Heart right ventricle (tissue), 16 donors: ENCODE measurements at places on chromosomes 1 and 21.

DNA sequence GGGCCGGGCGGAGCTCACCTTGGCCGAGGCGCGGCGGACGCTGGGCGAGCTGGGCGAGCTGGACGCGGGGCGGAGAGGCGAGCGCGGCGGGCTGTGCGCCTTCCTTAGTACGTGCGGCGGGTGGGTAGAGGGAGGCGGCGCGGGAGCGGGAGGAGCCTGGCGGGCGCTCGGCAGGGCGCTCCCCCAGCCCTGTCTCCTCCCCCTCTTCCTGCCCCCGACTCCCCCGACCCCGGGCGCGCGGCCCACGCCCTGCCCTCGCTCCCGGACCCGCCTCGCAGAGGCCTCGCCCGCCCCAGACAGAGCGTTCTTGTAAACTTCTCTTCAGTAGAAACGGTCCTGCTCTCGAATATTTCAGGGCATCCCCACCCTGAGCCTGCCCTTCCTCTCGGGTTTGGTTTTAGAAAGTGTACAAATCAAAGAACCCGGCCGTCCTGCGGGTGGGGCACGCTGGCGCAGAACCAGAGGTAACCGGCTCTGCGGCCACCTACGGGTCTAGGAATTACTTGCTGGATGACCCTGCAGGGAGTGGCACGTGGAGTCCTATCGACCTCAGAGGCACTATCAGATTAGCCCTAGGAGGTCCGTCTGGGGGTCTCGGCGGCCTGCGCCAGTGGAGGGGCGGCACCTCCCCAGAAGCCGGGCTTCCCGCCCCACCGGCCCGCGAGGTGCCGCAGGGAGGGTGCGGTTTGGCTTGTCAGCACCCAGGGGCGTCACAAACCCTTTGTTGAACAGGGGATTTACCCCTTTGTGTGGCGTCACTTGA is at the start of gene S100A10:
Gene S100A10 (minus strand): TSS at position 126 of the 763 bp plus-strand sequence. CDS start 7,629 bp downstream, outside the sequence.
- DNase-seq = peak; percentile 88

- DNase-seq = no peak
Observed at GRCh38 chr1:27237112-27237511, 2.7 kb downstream of the WDTC1 start.

DNA sequence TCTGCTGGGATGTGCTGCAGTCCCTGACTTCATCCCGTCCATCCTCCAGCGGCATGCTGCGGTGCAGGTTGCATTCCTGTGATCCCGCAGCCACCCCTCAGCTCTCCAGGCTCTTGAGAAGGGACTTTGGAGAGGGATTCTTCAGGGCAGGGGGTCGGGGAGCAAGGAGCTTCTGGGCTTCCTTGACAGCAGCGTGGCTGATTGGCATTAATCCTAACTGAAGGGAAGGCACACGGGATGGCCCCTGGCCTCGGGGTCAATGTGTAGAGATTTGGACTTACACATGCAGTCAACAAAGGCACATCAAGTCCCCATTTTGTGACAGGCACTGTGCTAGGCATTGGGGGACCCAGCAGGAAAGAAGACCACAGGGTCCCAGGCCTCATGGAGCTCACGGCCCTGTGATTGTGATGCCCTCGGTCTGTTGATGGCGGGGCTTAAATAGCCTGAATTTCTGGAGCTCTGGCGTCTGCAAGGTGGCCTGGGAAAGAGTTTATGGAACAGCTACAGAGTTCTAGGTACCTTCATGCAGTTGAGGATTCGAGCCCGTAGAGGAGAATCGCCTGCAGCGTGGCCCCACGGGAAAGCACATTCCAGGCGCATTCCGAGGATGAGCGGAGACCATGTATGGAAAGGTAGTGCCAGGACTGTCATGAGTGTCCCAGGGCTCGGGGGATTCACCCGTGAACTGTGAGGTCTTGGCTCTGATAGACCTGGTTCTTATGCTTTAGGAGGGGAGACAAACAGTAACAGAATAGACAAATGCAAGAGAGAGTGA is 20.1 kb downstream of the PSEN2 start:
- no peak for DNase-seq

GRCh38 chr1:206986885-206987284 is 16.6 kb upstream of the FCAMR start:
- DNase-seq = no peak

DNA sequence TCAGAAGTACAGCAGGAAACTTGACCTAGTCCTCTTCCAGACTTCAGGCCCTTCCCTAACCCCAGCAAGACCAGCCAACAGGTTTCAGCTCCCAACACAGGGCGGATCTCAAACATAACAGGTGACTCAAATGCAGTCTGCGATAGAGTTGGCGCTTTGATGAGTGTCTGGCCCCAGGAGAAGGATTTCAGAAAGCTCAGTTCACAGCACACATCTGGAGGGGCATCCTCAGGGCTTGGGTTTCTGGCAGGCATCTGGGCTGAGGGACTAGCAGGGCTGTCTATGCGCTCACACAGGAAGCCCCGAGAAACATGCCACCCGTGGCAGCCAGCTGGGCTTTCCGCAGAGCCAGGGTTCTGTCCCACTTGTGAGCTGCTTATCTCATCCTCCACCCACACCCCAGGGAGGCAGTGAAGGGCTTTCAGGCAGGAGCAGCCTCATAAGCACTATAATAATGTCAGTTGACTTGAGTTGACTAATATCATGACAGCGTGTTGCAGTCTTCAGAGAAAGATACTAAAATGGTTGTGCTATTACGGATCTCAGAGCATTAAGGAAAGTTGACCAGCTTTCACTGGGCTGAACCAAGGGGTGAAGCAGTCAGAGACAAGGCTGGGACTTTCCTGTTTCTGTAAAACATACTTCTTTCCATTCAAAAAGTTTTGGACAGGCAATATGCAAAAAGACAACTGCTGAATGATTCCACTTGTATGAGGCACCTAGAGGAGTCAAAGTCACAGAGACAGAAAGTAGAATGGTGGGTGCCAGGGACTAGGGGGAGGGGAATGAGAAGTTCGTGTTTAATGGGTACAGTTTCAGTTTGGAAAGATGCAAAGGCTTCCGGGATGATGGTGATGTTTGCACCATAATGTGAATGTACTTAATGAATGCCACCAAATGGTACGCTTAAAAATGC is 233.0 kb upstream of the IRF2BP2 start:
- DNase-seq = peak; percentile 34

DNA sequence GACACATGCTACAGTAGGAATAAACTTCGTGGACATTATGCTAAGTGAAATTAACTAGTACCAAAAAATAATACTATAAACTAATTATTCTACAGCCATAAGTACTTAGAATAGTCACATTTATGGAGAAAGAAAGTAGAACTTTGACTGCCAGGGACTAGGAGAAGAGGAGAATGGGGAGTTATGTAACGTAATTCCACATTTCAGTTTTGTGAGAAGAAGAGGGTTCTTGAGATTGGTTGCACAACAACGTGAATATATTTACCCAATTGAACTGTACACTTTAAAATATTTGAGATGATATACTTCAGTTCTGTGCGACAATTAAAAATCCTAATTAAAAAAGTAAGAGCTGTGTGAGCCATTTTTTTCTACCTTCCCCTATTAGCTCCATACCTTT is 1412.9 kb downstream of the PLA2G4A start:
- no peak for DNase-seq

GRCh38 chr1:206684003-206684402 is 702 bp upstream of the MAPKAPK2 start:
- no peak for DNase-seq

- DNase-seq = peak; percentile 89
Observed at GRCh38 chr1:56578963-56579875, at the start of gene PLPP3. Gene PLPP3, minus strand, starts transcription at chr1:56579563. Its CDS starts 547 bp downstream, at chr1:56579016.

- no peak for DNase-seq
Observed at GRCh38 chr21:36551731-36552433, 72.0 kb upstream of the CLDN14 start.
